ENCODE measurements at places on chromosomes 4 and X.

- DNase-seq: no peak
Measured at GRCh38 chrX:9665113-9665512, 100.5 kb downstream of the GPR143 start.

DNA sequence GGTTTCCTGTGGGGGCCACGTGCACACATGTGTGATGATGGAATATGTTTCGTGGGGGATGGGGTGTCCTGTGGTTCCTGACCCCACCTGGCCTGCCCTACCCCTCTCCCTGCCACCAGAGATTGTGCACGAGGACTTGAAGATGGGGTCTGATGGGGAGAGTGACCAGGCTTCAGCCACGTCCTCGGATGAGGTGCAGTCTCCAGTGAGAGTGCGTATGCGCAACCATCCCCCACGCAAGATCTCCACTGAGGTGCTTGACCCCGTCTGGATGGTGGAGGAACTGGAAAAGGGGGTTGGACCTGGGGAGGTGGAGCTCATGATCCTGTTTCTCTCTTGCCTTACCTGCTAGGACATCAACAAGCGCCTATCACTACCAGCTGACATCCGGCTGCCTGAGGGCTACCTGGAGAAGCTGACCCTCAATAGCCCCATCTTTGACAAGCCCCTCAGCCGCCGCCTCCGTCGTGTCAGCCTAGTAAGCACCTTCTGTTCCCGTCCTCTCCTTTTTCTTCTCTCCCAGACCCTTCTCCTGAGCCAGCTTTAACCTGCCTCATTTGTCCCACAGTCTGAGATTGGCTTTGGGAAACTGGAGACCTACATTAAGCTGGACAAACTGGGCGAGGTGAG lies 5.9 kb downstream of the CDK16 start:
- DNase-seq: no peak

GRCh38 chrX:10104958-10105658 lies 51.7 kb upstream of the CLCN4 start:
- DNase-seq: no peak

DNA sequence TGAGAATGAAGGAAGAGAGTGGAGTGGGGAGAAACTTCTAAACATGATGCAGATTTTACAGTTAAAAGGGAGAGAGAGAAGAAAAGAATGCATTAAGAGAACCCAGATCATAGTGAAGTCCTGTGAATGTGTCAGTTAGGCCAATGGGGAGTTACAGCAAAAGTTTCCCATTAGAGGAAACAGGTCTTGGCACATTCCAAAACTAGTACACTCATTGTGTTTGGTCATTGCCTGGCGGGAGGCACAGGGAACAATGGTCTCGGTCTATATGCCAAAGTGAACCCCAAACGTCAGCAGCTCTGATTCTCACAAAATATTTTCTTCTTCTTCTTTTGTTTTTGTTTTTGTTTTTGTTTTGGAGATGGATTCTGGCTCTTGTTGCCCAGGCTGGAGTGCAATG lies 284.5 kb upstream of the CTSO start:
- no peak for DNase-seq

GRCh38 chr4:189792924-189793618 lies 147.6 kb upstream of the FRG1 start:
- DNase-seq: no peak
